ENCODE measurements at places on chromosomes 3 and 15. TPM values are rescaled to one million over a fixed set of nuclear protein-coding genes. Genes with fewer than 3 reads are reported as not detected.

- H3K27ac ChIP-seq, result no peak overlapping the region
- H3K27me3 ChIP-seq, result no peaks in the 10 kb centered on the region
- peaks cover 11% of the 10 kb centered on the region for H3K4me1 ChIP-seq
Measured at GRCh38 chr15:90588427-90588826, 58.7 kb downstream of the CRTC3 start.

DNA sequence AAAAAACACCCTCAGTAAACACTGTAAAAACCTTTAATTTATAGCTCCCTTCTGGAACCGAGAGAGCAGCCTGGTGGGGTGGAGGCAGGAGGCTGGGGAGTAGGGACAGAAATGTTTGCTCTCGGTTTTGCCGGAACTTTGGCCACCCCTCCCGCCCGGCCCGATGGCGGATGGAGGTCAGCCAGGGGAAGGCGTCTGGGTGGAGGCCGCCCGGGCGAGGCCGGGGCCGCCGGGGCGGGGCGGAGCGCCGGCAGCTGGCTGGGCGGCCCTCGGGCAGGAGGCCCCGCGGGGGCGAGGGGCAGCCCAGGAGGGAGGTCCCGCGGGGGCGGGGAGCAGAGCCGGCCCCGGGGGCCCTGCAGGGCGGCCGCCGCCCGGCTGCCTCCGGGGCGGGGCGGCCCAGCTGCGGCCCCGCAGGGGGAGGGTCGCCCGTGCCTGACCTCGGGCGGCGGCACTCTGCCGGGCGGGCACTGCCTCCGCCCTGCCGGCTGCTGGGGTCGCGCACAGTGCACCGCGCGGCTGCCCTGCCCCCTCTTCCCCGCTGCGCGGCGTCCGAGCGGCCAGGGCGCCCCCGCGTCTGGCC, 829 bp upstream of the SKIL start:
- H3K4me1 ChIP-seq, result peaks cover 24% of the 10 kb centered on the region
- peak; percentile 78 for DNase-seq
- H3K4me3 ChIP-seq, result peak overlapping the region; percentile 79
- no peaks in the 10 kb centered on the region for H3K27me3 ChIP-seq

DNA sequence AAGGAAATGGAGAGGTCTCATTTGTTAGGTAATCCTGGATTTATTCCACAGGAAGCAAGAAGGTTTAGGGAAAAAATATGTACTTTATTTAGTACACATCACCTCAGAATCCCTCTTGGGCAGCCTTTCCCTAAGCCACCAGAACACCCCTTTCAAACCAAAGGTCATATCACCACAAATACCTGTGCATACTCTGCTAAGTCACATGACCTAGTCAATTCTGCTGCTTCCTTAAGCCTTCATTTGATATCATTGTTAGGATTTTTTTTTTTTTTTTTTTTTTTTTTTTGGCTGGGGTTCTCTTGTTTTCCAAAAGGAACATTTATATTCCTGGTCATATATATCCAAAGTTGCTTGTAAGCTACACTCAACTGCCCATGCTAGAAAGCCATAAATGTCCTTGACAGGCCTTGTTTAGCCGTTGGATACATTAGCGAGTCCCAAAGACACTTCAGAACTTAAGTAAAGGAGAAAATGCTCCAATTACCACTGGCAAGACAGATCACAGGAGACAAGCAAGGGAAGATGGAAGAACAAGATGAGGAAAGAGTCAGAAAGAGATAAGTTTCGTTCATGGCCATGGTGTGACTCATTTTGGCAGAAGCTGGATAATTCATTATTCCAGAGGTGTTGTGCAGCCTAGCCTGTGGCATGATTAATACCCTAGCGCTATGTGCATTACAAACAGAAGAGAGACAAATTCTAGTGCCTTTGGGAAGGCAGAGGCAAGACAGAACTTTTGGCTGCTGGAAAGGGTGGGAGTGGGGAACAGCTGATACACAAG, 155.6 kb upstream of the SLC2A2 start:
- H3K27ac ChIP-seq, result no peak overlapping the region
- no peaks in the 10 kb centered on the region for H3K27me3 ChIP-seq
- H3K4me1 ChIP-seq, result no peaks in the 10 kb centered on the region
- no peaks in the 10 kb centered on the region for H3K36me3 ChIP-seq
- H3K4me3 ChIP-seq, result no peak overlapping the region

RASL12 gene
- total RNA-seq, result 64.7 TPM

- no peak overlapping the region for H3K27ac ChIP-seq
- DNase-seq, result no peak
- H3K4me1 ChIP-seq, result no peaks in the 10 kb centered on the region
- H3K27me3 ChIP-seq, result no peaks in the 10 kb centered on the region
Measured at GRCh38 chr3:54962200-54962599, 34.3 kb upstream of the LRTM1 start.

PLSCR2 gene
- 6.5 TPM for total RNA-seq

DYNLT2B gene
- 29.1 TPM for total RNA-seq

DNA sequence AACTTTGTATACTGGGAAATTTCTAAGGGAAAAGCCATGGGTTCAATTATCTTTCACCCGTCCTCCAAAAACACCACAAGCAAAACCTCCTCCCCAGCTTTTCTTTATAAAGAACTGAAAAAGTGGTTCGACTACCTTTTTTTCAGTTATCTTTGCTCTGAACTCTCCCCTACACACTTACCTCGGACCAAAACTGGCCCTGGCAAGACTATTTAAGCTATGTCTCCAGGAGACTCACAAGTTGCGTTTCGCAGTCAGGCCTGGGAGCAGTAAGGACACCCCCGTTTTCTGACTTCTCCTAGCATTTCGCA, 645 bp downstream of the COPS2 start:
- peaks cover 10% of the 10 kb centered on the region for H3K4me1 ChIP-seq
- H3K27ac ChIP-seq, result peak overlapping the region; percentile 95
- no peaks in the 10 kb centered on the region for H3K27me3 ChIP-seq
- no peaks in the 10 kb centered on the region for H3K36me3 ChIP-seq

XCR1 gene
- total RNA-seq, result 0.06 TPM

- no peak overlapping the region for H3K27ac ChIP-seq
- no peaks in the 10 kb centered on the region for H3K36me3 ChIP-seq
- H3K27me3 ChIP-seq, result no peaks in the 10 kb centered on the region
Measured at GRCh38 chr15:78404125-78404524, 33.9 kb upstream of the IREB2 start.

GRCh38 chr3:158508481-158508880, 62.5 kb upstream of the MLF1 start:
- no peak overlapping the region for H3K27ac ChIP-seq
- H3K27me3 ChIP-seq, result no peaks in the 10 kb centered on the region
- H3K4me3 ChIP-seq, result no peak overlapping the region
- H3K4me1 ChIP-seq, result no peaks in the 10 kb centered on the region
- no peak for DNase-seq
- H3K36me3 ChIP-seq, result no peaks in the 10 kb centered on the region

DNA sequence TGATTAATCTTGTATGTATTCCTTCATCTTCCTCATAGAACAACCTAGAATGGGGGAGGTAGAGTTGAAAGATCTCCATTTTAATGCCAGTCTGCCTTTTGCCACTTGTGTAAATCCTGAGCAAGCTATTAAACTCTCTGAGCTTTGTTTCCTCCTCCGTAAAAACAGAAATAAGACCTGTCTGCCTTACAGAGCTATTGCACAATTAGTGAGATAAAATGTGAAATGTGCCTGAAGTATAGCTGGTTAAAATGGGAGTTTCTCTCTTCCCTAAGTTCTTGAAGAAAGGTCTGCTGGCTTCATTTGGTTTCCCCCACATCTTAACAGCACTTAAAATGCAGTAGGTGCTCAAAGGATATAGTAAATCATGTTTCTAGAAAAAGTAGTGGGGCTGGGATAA, 19.0 kb downstream of the ALDH1A2 start:
- no peaks in the 10 kb centered on the region for H3K27me3 ChIP-seq
- no peak for DNase-seq
- H3K27ac ChIP-seq, result no peak overlapping the region

DNA sequence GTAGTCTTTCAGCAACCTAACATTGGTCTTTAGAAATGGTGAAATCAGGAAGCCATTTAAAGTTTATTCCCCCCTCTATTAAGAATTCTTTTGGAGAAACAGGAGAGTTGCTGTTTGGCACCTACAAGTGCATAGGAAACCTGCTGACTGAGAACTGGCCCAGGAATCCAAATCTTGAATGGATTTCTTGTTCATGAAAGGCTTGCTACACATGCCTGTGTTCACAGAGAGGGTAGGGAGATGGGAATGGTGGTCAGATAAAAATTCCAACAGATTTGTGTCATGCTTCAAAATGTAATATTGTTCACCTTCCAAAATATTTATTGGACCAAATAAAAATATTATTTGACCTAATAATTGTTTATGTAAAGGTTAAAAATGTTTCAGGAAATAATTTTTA, 24.2 kb upstream of the ZPLD1 start:
- H3K36me3 ChIP-seq, result no peaks in the 10 kb centered on the region
- no peaks in the 10 kb centered on the region for H3K4me1 ChIP-seq
- no peaks in the 10 kb centered on the region for H3K27me3 ChIP-seq
- DNase-seq, result no peak
- no peak overlapping the region for H3K27ac ChIP-seq

FBXL22 gene
- total RNA-seq, result 14.3 TPM

KIF15 gene
- 26.5 TPM for total RNA-seq

GRCh38 chr3:131903988-131904415, 130.8 kb downstream of the CPNE4 start:
- H3K4me3 ChIP-seq, result no peak overlapping the region
- H3K27me3 ChIP-seq, result no peaks in the 10 kb centered on the region
- no peak for DNase-seq
- H3K4me1 ChIP-seq, result no peaks in the 10 kb centered on the region

GRCh38 chr3:140176526-140176925, 241.5 kb downstream of the CLSTN2 start:
- H3K4me1 ChIP-seq, result no peaks in the 10 kb centered on the region
- no peak for DNase-seq
- no peaks in the 10 kb centered on the region for H3K36me3 ChIP-seq
- no peak overlapping the region for H3K27ac ChIP-seq
- H3K4me3 ChIP-seq, result no peak overlapping the region
- H3K27me3 ChIP-seq, result no peaks in the 10 kb centered on the region

GRCh38 chr3:172716476-172716875, 5.6 kb upstream of the NCEH1 start:
- no peaks in the 10 kb centered on the region for H3K4me1 ChIP-seq
- H3K27me3 ChIP-seq, result no peaks in the 10 kb centered on the region
- H3K36me3 ChIP-seq, result no peaks in the 10 kb centered on the region
- no peak overlapping the region for H3K4me3 ChIP-seq
- no peak overlapping the region for H3K27ac ChIP-seq

ANKRD34C gene
- 0.08 TPM for total RNA-seq

GOLGA6B gene
- 18.0 TPM for total RNA-seq

GRCh38 chr3:42914771-42915515, 9.0 kb downstream of the ZNF662 start:
- H3K4me1 ChIP-seq, result no peaks in the 10 kb centered on the region
- H3K36me3 ChIP-seq, result no peaks in the 10 kb centered on the region
- no peaks in the 10 kb centered on the region for H3K27me3 ChIP-seq
- no peak overlapping the region for H3K4me3 ChIP-seq

GRCh38 chr3:98778383-98778782, 15.2 kb downstream of the ST3GAL6 start:
- H3K27ac ChIP-seq, result no peak overlapping the region
- H3K36me3 ChIP-seq, result no peaks in the 10 kb centered on the region

DNA sequence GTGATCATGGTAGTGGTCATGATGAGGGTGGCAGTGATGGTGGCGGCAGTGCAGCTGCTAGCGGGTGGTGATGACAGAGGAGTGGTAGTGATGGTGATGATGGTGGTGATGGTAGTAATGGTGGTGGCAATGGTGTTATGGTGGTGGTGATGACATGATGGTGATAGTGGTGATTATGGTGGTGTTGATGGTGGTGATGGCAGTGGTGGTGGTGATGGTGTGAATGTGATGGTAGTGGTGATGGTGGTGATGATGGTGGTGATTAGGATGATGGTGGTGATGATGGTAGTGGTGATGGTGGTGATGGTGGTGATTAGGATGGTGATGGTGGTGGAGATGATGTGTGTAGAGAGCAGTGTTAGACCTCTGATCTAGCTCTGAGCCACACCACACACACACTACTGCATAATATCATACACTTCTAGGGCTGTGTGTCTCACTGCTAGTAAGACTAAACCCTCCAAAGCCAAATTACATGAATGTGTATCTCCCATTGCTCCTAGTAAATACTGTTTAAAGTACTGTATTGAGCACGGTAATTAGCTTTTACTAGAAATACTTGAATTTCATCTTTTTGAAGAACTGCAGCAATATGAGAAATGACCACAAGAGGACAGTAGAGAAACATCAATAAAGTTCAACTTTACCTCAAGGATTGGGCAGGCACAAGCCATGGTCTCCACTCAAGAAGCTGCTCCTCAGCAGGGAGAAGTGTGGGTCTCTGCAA, 28.8 kb downstream of the TMED3 start:
- DNase-seq, result peak; percentile 32
- H3K4me3 ChIP-seq, result no peak overlapping the region
- no peaks in the 10 kb centered on the region for H3K4me1 ChIP-seq
- no peak overlapping the region for H3K27ac ChIP-seq
- H3K27me3 ChIP-seq, result no peaks in the 10 kb centered on the region

DNA sequence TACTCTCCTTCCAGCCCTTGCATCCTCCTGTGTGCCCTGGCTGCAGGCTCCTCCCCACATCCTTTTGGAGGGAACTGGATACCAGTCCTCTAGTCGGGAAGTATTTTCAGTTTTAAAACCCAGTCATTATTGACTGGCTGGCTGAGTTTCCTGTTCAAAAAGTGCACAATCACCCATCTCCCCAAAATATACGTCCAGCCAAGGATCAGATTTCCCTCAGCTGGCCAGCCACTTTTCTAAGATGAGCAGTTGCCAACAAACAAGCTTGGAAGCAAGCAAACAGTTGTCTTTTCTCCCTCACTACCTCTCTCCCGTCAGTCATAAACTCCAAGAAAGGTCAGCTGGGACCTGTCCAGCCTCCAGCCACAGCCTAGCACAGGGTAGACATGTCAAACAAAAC, 147.7 kb upstream of the GALNT15 start:
- no peak overlapping the region for H3K4me3 ChIP-seq
- H3K36me3 ChIP-seq, result no peaks in the 10 kb centered on the region
- no peak for DNase-seq
- no peaks in the 10 kb centered on the region for H3K27me3 ChIP-seq
- H3K4me1 ChIP-seq, result no peaks in the 10 kb centered on the region
- H3K27ac ChIP-seq, result no peak overlapping the region

DNA sequence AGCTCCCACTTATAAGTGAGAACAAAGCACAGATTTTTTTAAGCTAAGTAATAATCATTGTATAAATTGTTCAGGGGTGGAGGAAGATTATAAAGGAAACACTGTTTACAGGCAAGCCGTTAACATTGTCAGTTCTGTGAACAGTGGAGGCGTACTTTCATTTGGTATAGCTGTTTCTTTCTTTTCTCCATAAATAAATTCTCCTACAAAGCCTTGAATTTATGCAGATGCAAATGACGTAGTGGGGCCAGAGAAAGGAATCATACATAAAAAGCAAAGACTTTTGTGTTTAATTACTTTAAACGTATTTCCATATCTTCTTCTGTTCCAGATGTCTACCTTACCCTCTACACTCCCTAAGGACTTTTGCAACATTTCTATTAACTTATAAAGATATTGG, 914.9 kb downstream of the ZPLD1 start:
- no peak overlapping the region for H3K4me3 ChIP-seq
- no peaks in the 10 kb centered on the region for H3K36me3 ChIP-seq
- no peaks in the 10 kb centered on the region for H3K4me1 ChIP-seq
- no peaks in the 10 kb centered on the region for H3K27me3 ChIP-seq
- DNase-seq, result no peak
